Panc1 (cell line): ENCODE measurements at places on chromosomes 11 and 22.

DNA sequence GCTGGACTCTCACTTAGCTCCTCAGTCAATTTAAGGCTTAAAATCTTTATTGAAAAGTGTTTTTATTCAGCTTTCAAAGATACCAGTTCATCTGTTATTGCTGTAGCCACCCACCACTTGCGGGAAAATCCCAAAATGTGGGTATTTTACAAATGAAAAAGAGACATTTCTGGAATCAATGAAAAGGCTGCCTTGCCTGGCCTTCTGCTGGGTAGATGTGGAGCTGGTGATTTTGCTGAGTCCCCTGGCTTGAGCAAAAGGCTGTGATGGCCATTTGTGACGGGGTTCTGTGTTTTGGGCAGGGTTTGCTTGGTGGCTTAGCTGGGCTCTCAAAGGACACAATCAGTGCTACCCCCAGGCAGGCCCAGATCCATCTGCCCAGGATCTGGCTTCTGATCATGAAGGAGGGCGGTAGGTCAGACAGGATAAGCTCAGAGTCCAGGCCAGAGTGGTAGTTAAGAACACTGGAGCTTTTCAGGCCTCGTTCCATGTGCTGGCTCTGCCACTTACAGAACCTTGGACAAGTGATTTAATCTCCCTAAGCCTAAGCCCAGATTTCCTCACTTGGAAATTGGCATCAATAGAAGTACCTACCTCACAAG, 36.1 kb downstream of the UBASH3B start:
- DNase-seq = no peak

- DNase-seq = no peak
Observed at GRCh38 chr11:116857936-116858335, 20.5 kb upstream of the APOA1 start.

DNA sequence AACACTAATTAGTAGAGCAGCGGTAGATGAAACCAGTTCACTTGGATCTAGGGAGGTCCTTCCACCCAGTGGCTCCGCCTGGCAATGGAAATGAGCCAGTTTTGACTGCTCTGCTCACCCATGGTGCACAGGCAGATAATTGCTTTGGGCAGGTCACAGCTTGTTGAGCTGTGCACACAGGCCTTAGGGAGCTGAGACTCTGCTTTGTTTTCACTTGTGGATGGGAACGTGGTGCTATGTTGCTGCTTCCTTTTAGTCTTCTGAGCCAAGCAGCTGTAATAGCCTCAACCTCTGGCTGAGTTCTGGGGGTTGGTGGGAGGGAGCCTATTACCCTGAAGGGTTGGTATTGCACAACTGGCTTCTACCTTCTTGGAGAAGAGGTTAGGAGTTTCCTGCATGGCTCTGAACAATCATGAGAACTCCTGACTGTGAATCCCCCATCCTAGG, 262.3 kb upstream of the MTNR1B start:
- DNase-seq = no peak

DNA sequence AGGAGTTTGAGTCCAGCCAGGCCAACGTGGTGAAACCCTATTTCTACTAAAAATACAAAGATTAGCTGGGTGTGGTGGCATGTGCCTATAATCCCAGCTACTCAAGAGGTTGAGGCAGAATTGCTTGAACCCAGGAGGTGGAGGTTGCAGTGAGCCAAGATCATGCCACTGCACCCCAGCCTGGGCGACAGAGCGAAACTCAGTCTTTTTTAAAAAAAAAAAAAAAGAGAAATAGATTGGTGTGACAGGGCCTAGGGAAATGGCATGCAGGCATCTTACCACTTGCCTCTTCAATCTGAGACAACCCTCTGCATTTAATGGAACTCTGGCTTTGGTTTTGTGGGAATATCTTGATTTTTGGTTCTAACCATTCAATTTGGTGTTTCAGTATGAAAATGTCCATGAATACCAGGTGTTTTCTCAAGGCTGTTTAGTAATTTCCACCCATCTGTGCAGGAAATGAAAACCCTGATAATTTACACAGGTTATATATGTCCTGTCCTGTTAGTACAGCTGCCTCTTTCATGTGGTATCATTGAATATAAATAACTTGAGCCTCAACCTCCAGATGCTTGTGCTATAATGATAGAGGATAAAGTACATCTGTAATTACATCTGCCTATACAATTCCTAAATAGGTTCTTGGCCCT, 8.4 kb downstream of the XBP1 start:
- DNase-seq = no peak

DNA sequence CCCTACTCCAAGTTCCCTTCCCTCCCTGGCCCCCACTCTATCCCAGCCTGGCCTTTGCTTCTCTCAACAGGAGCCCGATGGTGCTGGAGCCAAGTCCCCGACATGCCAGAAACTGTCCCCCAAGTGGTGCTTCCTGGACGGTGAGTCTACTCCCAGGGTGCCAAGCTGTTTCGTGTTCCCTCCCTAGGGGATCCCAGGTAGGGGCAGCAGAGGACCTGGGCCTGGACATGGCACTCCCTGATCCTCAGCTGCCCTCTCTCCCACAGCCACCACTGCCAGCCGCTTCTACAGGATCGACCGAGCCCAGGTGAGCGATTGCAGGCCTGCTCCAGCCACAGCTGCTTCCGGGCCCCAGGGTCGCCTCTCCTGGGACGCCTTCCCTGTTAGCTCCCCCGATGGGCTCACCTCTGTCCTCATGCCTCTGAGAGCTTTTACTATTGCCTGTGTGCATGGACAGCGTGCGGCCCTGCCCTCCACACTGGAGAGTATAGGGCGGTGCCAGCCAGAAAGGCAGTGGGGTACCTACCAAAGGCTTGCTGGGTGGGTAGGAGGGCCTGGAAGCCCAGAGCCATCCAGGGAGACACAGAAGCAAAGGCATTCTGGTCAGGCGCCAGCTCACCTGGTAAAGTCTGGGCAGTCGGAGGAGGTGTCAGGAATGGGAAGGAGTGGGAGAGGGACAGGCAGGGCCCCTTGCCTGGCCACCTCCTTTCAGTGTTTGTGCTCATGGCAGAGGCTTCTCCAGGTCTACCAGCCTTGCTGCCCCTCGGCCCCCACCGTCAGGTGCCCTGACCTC, 5.0 kb upstream of the MDK start:
- DNase-seq = no peak

GRCh38 chr22:47030143-47030661, 267.8 kb downstream of the TBC1D22A start:
- DNase-seq = no peak

DNA sequence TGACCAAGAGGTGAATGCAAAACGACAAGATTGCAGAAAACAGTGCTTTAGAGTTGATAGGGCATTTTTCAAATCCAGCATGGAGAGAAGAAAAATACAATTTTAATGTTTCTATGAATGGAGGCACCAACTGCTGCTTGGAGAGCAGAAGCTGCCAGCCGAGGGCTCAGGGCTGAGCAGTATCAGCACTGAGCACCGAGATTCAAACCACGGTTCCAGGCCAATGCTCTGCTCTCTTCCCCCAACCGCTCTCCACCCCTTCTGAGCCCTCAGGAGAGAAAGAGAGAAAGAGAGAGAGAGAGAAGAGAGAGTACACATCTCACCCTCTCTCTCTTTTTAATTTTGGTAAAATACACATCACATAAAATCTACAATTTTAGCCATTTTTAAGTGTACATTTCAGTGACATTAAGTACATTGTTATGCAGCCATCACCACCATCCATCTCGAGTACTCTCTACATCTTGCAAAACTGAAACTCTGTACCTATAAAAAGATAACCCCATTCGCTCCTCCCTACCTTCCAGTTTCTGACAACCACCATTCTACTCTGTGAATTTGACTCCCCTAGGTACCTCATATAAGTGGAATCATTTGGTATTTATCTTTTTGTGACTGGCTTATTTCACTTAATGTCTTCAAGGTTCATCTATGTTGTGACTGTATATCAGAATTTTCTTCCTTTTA, 333.3 kb downstream of the MIAT start:
- no peak for DNase-seq
